ENCODE measurements at places on chromosomes 5 and 9.

GRCh38 chr9:32918628-32919027 lies 82.8 kb downstream of the APTX start:
- H3K36me3 ChIP-seq, result no peaks in the 10 kb centered on the region
- no peak for ATAC-seq
- no peaks in the 10 kb centered on the region for H3K27me3 ChIP-seq
- H3K4me1 ChIP-seq, result no peaks in the 10 kb centered on the region

GRCh38 chr5:106766916-106767315 lies 903.8 kb downstream of the EFNA5 start:
- no peak overlapping the region for H3K27ac ChIP-seq
- no peaks in the 10 kb centered on the region for H3K27me3 ChIP-seq
- H3K4me1 ChIP-seq, result no peaks in the 10 kb centered on the region
- ATAC-seq, result no peak
- no peaks in the 10 kb centered on the region for H3K36me3 ChIP-seq

DNA sequence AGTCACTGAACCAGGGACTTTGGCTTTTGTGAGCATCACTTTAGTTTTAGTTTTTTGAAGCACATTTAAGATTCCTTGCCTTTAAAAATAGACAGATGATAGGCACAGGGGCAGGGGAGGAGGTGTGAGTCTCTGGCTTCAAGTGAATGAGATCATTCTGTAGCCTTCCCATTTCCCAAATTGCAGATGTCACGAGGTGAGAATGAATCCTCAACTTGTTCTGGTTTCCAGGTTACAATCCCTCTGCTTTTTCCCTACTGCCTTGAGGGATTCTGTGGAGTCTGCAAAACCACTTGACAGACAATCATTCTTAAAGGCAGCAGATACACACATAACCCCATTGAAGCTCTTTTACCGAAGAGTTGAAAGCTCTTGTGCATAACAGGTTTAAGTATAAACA lies 332.4 kb downstream of the DMAC1 start:
- H3K4me3 ChIP-seq, result no peak overlapping the region
- no peak for ATAC-seq
- H3K27me3 ChIP-seq, result no peaks in the 10 kb centered on the region
- no peaks in the 10 kb centered on the region for H3K36me3 ChIP-seq
- H3K4me1 ChIP-seq, result no peaks in the 10 kb centered on the region

DNA sequence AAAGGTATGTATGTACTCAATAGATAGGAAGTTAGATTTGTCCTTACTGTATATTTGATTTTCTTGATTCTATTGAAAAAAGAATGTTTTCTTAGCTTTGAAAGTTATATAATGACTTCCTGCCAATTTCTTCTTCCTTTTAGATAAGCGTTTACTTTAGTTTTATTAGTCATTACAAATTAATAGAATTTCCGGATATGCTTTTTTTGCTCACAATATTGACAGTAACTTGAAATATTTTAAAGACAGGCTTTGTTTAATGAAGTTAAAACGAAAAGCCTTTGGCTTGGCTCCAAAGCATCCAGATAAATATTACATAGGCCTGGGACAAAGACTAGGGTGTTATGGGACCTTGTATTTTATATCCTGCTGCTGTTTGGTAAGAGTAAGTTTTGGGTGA lies 49.5 kb downstream of the CWC27 start:
- no peak for ATAC-seq
- H3K4me1 ChIP-seq, result no peaks in the 10 kb centered on the region
- no peaks in the 10 kb centered on the region for H3K36me3 ChIP-seq

- H3K36me3 ChIP-seq, result no peaks in the 10 kb centered on the region
- no peaks in the 10 kb centered on the region for H3K27me3 ChIP-seq
- no peak overlapping the region for H3K27ac ChIP-seq
Measured at GRCh38 chr5:133245191-133246052, 193.6 kb downstream of the HSPA4 start.

GRCh38 chr5:458547-459353 lies 15.8 kb downstream of the EXOC3 start:
- no peak overlapping the region for H3K27ac ChIP-seq
- H3K4me3 ChIP-seq, result no peak overlapping the region

DNA sequence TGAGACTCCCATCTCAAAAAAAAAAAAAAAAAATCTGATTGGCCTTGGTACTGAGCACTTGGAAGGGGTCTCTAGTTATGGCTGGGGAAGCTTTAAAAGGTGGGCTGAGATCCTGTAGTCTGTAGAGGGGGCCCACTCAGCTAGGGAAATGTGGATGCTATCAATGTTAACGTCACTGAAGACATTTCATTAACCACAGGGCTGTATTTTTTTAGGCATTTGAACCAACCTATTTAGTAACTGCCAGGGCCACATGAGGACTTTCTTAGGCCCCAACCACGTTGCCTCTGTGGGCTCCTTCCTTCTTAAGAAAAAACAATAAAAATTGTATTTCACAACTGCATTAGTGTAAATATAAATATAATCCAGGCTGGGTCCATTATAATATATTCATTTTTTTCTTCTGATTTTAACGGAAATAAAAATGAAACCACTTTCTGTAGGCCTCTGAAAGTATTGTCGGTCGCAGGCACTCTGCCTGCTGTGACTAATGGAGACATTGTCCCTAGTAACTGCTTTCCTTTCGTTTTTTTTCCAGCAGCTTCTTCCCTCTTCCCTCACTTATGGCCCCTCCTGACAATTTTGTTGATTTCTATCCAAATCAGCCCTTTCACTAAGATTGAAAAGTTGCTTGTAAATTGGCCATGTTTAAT lies 71.6 kb downstream of the GCNT1 start:
- H3K27me3 ChIP-seq, result peaks cover 6% of the 10 kb centered on the region
- no peaks in the 10 kb centered on the region for H3K36me3 ChIP-seq
- no peak for ATAC-seq
- H3K4me3 ChIP-seq, result no peak overlapping the region

- no peaks in the 10 kb centered on the region for H3K36me3 ChIP-seq
- H3K4me3 ChIP-seq, result no peak overlapping the region
- no peaks in the 10 kb centered on the region for H3K27me3 ChIP-seq
- no peaks in the 10 kb centered on the region for H3K4me1 ChIP-seq
- ATAC-seq, result no peak
Measured at GRCh38 chr5:113311301-113311700, 123.5 kb downstream of the TSSK1B start.

GRCh38 chr5:20470997-20471396 lies 483.0 kb upstream of the CDH18 start:
- no peak overlapping the region for H3K4me3 ChIP-seq
- H3K27ac ChIP-seq, result no peak overlapping the region
- no peaks in the 10 kb centered on the region for H3K27me3 ChIP-seq
- no peak for ATAC-seq
- H3K36me3 ChIP-seq, result no peaks in the 10 kb centered on the region

DNA sequence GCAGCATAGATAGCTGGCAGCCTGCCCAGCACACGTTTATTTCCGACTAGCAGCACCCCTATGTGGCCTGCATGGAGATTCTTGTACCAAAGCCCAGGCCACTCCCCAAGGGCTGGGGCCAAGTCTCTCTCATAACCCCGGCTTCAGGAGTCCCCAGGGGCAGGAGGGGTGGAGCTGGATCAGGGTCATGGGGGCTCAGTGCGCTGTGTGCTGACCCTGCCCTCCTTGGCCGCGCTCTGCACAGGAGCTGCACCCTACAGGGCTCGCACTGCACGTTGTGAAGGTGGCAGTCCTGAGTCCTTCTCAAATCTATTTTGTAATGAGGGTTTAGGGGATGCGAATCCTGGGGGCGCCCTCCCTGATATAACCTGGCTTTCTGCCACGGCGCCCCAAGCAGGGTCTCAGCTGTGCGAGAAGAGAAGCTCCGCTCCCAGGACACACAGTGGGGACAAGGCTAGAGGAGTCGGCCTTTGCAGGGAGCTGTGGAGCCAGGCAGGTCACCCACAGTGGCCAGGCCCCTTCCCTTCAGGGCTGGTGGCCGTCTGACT lies 28.6 kb downstream of the NKD2 start:
- H3K27me3 ChIP-seq, result no peaks in the 10 kb centered on the region
- no peak for ATAC-seq
- H3K36me3 ChIP-seq, result no peaks in the 10 kb centered on the region
- no peaks in the 10 kb centered on the region for H3K4me1 ChIP-seq
- H3K4me3 ChIP-seq, result no peak overlapping the region
- no peak overlapping the region for H3K27ac ChIP-seq

GRCh38 chr9:136609160-136609475 lies 53.6 kb upstream of the EGFL7 start:
- H3K4me3 ChIP-seq, result no peak overlapping the region
- no peak for ATAC-seq
- peaks cover 38% of the 10 kb centered on the region for H3K4me1 ChIP-seq

DNA sequence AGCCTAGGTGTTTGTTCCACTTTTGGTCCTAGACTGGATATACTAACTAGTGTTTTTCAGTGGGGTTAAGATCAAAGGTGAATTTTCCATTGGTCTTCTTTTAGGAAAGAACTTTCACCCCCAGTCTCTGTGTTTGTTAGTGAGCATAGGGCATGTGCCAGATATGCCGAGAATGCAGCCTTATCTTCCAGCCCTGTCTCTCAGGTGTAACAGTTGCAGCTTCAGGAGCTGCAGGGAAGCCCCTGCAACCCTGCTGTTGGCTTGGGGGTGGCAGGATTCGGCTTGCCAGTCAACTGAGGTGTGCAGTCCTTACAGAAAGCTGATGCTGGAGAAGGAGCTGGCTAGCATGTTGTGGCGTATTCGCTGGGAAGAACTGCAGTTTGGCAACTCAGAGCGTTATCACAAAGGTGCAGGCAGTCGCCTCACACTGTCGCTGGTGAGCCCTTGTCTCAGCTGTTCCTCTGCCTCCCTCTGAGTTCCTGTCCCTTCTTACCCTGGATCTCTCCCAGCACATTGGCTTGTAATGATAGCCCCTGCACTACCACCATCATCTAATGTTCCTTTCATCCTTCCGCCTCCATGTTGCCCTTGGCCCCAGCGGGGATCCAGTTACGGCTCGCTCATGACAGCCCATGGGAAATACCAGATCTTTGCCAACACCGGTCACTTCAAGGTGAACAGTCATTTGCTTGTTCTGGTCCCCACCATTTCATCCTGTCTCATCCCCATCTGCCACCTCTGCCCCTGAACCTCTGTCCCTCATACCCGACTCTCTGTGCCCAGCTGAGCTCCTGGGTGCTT lies 10.1 kb downstream of the NPR2 start:
- H3K36me3 ChIP-seq, result peaks cover 75% of the 10 kb centered on the region
- no peak overlapping the region for H3K27ac ChIP-seq
- no peaks in the 10 kb centered on the region for H3K27me3 ChIP-seq
- ATAC-seq, result no peak

- ATAC-seq, result peak; percentile 68
- peaks cover 62% of the 10 kb centered on the region for H3K4me1 ChIP-seq
- peak overlapping the region; percentile 27 for H3K27ac ChIP-seq
Measured at GRCh38 chr5:176542596-176543427, 5.6 kb upstream of the RNF44 start.

Data from gastroesophageal sphincter (tissue), 4 donors.